T-helper 17 cell (primary cell): ENCODE measurements at places on chromosomes 3 and 15.

GRCh38 chr15:48191574-48192225, at the start of gene CTXN2:
Gene CTXN2 (plus strand): TSS chr15:48191665. CDS start chr15:48201301, 9,636 bp downstream.
- H3K27ac ChIP-seq: no peak within 1 kb of the TSS
- H3K36me3 ChIP-seq: no peaks in the 10 kb centered on the region
- H3K27me3 ChIP-seq: peaks cover 14% of the 10 kb centered on the region

DNA sequence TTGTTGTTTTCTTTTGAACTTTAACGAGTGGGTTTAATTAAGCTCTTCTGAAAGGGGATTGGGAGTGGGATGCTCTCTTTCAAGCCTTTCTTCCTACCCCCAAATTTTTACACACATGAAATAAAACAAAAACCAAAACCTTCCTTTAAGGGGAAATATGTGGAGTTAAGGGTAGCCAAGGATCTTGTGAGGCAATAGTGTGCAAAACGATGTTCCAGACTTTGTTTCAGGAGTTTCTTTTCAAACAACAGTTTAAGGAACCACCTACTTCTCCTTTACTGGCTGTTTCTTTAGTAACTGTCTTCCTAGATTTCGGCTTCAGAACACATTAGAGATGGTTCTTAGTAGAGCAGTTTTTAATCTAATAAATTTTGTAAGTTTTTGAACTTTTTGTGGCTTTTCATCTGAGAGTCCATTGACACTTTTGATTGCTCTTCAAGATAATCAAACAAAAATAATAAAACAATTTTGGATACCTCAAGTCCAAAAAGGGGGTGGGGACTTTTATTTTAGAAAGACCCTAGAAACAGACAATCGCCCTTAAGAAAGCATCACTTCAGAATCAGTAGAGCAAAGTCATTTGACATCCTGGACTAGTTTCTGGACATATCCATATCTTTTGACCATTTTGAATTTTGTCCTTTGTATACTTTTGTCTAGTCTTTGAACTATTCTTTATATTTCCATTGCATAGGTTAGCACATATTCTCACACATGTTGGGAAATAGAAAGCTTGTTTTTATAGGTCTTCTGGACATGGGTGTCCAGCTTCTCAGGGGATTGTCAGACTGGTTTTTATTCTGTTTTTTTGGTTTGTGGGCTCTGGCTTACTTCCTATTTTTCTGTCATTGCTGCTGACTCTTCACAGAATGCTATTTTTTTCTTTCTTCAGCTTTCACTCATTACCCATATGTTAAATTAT, 6.0 kb downstream of the DIPK2A start:
- no peaks in the 10 kb centered on the region for H3K27me3 ChIP-seq
- no peak for DNase-seq
- peaks cover 3% of the 10 kb centered on the region for H3K36me3 ChIP-seq
- peaks cover 37% of the 10 kb centered on the region for H3K4me1 ChIP-seq
- H3K27ac ChIP-seq: peak overlapping the region; percentile 56

DNA sequence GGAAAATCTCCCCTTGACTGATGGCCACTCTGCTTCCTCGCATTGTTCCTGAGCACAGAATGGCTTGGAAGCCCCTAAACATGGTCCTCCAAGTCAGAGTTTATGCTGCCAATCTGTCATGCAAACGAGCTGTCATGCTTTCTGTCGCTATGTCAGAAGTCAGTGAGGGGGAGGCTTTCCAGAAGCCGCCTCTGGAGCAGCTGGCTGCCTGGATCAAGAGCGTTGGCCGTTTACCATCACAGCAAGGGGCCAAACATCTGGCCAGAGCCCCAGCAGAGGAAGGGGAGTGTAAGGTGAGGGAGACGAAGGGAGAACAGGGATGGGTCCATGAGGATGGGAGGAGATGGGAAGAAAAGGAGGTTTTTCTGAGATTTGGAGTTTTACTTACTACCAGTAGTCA, 372.6 kb upstream of the NR2F2 start:
- H3K4me1 ChIP-seq: no peaks in the 10 kb centered on the region
- no peak overlapping the region for H3K27ac ChIP-seq
- no peak overlapping the region for H3K4me3 ChIP-seq
- no peaks in the 10 kb centered on the region for H3K27me3 ChIP-seq

- peaks cover 2% of the 10 kb centered on the region for H3K36me3 ChIP-seq
- peaks cover 59% of the 10 kb centered on the region for H3K27me3 ChIP-seq
- no peaks in the 10 kb centered on the region for H3K4me1 ChIP-seq
- H3K27ac ChIP-seq: no peak overlapping the region
Measured at GRCh38 chr3:94246171-94246570, 183.3 kb downstream of the NSUN3 start.

DNA sequence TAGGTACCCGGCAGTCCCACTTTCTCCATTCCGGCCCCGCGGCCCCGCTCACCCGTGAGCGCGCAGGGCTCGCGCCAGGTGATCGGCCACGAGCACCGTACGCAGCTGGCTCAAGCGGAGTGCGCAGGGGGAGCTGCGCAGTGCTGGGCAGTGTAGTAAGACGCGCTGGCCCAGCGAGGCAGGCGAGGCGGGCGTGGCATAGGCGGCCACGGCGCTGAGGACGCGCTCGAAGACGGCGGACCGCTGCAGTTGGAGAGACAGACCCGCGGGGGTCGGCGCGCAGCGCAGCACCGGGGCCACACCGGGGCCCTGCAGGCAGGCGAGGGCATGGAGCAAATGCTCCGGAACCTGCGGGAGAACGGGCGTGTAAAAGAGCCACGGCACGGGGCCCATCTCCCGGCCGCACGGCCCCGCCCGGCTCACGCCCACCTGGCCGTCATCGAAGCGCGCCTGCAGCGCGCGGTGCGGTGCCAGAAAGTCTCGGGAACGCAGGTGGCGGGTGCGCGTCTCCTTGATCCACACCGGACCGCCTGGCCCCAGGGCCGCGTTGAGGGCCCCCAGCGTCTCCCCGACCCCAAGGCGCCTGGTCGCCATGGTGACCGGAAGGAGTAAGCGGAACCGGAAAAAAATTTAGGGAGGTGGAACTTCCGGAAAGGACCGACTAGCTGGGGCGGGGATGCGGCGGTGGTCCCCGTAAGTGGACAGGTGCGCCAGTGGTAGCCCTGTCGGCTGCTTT, at the start of gene DALRD3:
Gene DALRD3 (minus strand): TSS at position 610 of the 736 bp plus-strand sequence. CDS start 16 bp downstream, at position 594.
- DNase-seq: peak; percentile 53
- peaks cover 4% of the 10 kb centered on the region for H3K36me3 ChIP-seq
- H3K4me1 ChIP-seq: peaks cover 27% of the 10 kb centered on the region
- H3K4me3 ChIP-seq: peak within 1 kb of the TSS; percentile 96

- no peak overlapping the region for H3K27ac ChIP-seq
- DNase-seq: no peak
Measured at GRCh38 chr3:142709207-142709606, 14.6 kb upstream of the TRPC1 start.
